ENCODE measurements at places on chromosomes 5 and 9. TPM values are rescaled to one million over a fixed set of nuclear protein-coding genes. Genes with fewer than 3 reads are reported as not detected.

DNA sequence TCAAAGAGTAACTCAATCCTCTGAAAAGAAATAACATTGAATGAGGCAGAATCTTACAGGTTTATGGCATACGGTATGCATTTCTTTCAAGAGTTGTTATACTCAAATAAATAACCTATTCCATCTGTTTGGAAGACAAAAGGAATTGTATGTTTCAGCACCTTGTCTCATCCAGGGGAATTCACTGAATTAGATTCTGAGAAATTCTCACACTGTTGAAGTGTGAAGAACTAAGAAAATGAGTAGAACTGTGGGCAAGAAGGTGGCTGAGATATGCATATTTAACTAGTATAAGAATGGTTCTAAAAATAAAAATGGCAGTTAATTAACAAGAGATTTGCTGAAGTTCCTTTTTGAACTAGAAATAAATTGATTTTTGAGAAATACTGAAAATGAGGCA lies 279.3 kb upstream of the DAP start:
- no peak for DNase-seq

GRCh38 chr5:16727755-16728325 lies 111.0 kb upstream of the RETREG1 start:
- DNase-seq: peak; percentile 49

DNA sequence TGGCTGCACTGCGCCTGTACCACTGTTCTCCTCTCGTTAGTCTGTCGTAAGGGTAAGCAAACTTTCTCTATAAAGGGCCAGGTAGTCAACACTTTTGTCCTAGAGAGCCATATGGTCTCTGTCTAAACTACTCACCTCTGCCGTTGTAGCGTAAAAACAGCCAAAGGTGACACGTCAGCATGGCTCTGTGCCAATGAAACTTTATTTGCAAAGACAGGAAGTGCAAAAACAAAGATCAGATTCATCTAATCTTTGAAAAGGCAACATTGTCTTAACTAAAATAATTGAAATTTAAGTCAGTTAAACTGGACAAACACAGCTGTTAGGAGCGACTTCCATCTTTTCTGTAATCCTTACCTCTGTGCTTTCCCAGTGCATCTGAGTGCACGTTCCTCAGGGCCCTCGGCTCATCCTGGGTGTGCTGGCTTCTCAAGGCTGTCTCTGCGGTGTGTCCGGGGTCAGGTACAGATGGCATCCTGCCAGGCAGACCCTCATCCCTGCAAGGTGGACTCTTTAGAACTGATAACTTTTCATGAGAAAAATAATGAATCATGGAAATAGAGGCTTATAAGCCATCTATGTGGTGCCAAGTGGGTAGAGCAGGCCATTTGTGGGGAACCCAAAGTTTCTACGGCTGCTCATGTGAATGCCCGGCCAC lies 35.2 kb upstream of the IRX4 start:
- no peak for DNase-seq

GRCh38 chr5:5497152-5497788 lies 74.8 kb downstream of the ICE1 start:
- DNase-seq: peak; percentile 40

GRCh38 chr5:148750614-148751013 lies 75.8 kb upstream of the ADRB2 start:
- DNase-seq: no peak

DNA sequence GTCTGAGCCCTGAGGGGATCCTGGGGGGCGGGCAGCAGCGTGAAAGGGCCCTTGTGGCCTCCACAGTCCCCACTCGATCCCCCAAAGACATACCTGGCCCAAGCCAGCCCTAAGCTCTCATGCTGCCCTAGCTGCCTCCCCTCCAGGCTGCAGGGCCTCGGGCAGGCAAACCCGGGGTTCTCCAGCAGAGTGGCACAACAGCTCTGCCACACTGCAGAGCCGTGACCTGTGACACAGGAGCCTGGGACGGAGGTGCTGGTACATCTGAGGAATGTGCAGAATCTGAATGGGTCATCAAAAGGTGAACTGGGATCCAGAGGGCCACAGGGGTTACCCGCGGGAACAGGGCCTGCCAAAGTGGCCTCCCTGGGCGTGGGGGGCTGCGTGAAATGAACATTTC lies 163.2 kb downstream of the DAB2IP start:
- no peak for DNase-seq

The FRMPD1 gene
- total RNA-seq: 0.42 TPM

The NR2F1 gene
- total RNA-seq: 70.0 TPM

The SAPCD2 gene
- 0.90 TPM for total RNA-seq

Measured in tibial nerve (tissue), 4 donors.